ENCODE measurements at places on chromosomes 1 and 21.

- peaks cover 33% of the 10 kb centered on the region for H3K4me1 ChIP-seq
- peak; percentile 23 for DNase-seq
- peak overlapping the region; percentile 76 for H3K27ac ChIP-seq
- H3K27me3 ChIP-seq = no peaks in the 10 kb centered on the region
- peaks cover 2% of the 10 kb centered on the region for H3K36me3 ChIP-seq
Measured at GRCh38 chr1:174931214-174931613, 68.5 kb upstream of the CACYBP start.

GRCh38 chr1:156070548-156070947 is 9.6 kb downstream of the RAB25 start:
- H3K4me3 ChIP-seq = no peak overlapping the region
- no peaks in the 10 kb centered on the region for H3K27me3 ChIP-seq
- no peaks in the 10 kb centered on the region for H3K36me3 ChIP-seq
- no peak for DNase-seq
- H3K27ac ChIP-seq = no peak overlapping the region

- H3K4me3 ChIP-seq = peak overlapping the region; percentile 40
- H3K36me3 ChIP-seq = peaks cover 19% of the 10 kb centered on the region
- DNase-seq = peak; percentile 71
- H3K27ac ChIP-seq = peak overlapping the region; percentile 87
- H3K4me1 ChIP-seq = peaks cover 70% of the 10 kb centered on the region
Measured at GRCh38 chr1:156668801-156669637, 8.2 kb downstream of the NES start.

DNA sequence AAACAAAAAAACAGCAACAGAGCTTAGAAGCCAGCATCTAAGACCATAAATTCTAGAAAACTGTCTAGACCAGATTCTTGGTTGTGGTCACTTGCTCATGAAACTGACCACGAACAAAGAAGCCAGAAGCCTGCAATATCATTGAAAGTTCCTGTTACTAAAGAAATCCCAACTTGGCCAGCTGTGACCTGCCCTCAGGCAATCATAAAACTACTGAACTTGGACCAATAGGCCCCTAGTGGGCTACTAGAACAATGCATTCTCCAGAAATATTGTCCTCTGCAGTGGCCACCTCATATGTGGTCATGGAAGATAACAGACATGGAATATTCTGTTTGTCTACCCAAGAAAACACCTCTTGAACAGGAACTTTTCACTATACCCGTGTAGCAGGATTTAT is 87.7 kb downstream of the SPATA17 start:
- H3K27ac ChIP-seq = no peak overlapping the region
- H3K4me3 ChIP-seq = no peak overlapping the region
- no peak for DNase-seq
- no peaks in the 10 kb centered on the region for H3K4me1 ChIP-seq

DNA sequence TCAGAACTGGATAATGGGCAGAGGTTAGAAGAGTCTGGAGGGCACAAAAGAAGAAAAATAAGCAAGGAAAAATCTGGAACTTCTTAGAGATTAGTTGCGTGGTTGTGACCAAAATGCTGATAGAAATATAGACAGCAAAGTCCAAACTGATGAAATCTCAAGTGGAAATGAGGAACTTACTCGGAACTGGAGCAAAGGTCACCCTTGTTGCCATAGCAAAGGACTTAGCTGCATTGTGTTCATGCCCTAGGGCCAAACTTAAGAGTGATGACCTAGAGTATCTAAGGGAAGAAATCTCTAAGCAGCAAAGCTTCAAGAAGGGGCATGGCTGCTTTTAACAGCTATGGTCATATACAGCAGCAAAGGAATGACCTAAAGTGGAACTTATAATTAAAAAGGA is 180.0 kb downstream of the TTLL7 start:
- no peaks in the 10 kb centered on the region for H3K36me3 ChIP-seq
- H3K27me3 ChIP-seq = no peaks in the 10 kb centered on the region
- H3K4me1 ChIP-seq = no peaks in the 10 kb centered on the region
- H3K4me3 ChIP-seq = no peak overlapping the region

DNA sequence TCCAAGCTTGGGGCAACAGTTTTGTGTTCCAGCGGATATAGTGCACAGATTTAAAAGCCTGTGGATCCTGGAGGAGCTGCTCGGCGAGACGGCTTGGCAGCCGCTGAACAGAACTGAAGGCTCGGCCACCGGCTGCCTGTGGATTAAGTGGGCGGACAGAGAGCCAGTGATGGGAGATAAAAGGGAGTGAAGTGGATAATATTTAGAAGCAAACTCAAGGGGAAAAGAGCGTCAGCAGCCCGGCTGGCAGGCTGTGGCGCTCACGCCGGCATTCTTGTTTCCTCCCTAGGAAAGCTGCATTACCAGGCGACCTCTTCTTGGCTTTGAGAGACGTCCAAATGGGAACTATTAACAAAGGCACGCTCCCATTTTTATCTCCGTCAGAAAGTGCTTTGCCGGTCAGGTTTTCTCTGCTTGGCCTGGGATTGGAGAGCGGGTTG is 10.4 kb downstream of the TRABD2B start:
- H3K27ac ChIP-seq = no peak overlapping the region
- no peak overlapping the region for H3K4me3 ChIP-seq
- peaks cover 45% of the 10 kb centered on the region for H3K4me1 ChIP-seq
- 0 out of 2 replicates have a peak, but pooled peaks cover 3% of the 10 kb centered on the region for H3K36me3 ChIP-seq
- peak; percentile 32 for DNase-seq

DNA sequence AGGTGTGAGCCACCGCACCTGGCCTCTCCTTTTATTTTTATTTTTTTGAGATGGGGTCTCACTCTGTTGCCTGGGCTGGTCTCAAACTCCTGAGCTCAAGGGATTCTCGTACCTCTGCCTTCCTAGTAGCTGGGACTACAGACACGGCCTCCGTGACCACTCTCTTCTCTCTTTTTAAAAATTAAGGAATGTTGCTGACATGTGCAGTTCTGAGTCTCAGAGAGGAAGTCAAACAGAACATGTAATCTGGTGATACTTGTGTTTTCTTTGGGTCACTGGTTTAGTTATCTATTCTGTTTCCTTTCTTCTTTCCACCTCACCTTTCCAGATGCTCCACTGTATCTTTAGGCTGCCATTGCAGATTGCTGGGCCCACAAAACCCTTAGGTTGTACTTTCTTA is 2.7 kb downstream of the WDTC1 start:
- H3K4me1 ChIP-seq = peaks cover 9% of the 10 kb centered on the region
- H3K27me3 ChIP-seq = peaks cover 11% of the 10 kb centered on the region
- no peak for DNase-seq
- H3K27ac ChIP-seq = no peak overlapping the region
- H3K4me3 ChIP-seq = no peak overlapping the region

DNA sequence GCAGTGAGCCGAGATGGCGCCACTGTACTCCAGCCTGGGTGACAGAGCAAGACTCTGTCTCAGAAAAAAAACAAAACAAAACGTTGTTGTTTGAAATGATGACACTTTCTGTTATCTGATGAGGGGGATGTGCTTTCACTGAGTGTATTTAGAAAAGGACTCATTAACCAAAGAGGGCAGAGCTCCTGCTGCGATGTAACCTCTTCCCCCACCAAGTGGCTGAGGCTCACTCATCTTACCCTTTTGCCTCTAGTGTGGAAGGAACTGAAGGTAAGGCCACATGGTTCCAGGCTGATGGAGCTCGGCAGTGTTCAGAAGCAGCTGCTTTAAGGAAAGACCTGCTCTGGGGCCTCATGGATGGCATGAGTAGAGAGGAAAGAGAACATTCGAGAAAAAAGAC is 105.7 kb upstream of the RUNX1 start:
- H3K4me3 ChIP-seq = no peak overlapping the region
- no peak for DNase-seq
- no peak overlapping the region for H3K27ac ChIP-seq
- no peaks in the 10 kb centered on the region for H3K27me3 ChIP-seq
- no peaks in the 10 kb centered on the region for H3K4me1 ChIP-seq
- no peaks in the 10 kb centered on the region for H3K36me3 ChIP-seq

DNA sequence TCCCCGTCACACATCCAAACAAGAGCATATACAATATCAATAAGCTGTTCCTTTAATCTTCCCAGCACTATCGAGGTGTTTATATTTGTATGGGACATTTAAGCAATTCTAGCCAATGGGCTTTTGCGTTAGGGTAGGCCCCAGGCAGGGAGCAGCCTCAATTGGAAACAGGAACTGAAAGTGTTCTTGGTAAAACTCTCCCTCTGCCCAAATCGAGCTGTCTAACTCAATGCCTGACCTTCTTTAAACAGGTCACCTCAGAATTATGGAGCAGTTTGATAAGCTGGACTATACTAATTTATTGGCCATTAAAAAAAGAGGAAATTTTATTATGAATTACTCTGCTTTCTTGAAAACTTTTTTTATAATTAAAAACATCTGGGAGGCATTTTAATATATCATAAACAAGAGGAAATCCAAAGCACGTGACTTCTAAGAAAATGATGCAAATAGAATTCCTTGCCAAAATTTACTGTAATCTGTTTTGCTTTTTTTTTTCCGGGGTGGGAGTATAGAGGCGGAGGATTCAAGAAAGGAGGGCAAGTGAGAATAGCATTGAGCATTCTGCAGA is 498.1 kb downstream of the LMO4 start:
- no peaks in the 10 kb centered on the region for H3K27me3 ChIP-seq
- H3K4me3 ChIP-seq = no peak overlapping the region
- no peaks in the 10 kb centered on the region for H3K4me1 ChIP-seq

- no peak overlapping the region for H3K27ac ChIP-seq
- H3K4me3 ChIP-seq = no peak overlapping the region
- peaks cover 5% of the 10 kb centered on the region for H3K36me3 ChIP-seq
Measured at GRCh38 chr1:226912587-226913176, 27.4 kb upstream of the COQ8A start.

- H3K27ac ChIP-seq = no peak overlapping the region
- H3K27me3 ChIP-seq = peaks cover 11% of the 10 kb centered on the region
- peaks cover 39% of the 10 kb centered on the region for H3K4me1 ChIP-seq
- H3K4me3 ChIP-seq = no peak overlapping the region
- DNase-seq = no peak
Measured at GRCh38 chr1:44811234-44811633, 2.9 kb downstream of the BTBD19 start.

DNA sequence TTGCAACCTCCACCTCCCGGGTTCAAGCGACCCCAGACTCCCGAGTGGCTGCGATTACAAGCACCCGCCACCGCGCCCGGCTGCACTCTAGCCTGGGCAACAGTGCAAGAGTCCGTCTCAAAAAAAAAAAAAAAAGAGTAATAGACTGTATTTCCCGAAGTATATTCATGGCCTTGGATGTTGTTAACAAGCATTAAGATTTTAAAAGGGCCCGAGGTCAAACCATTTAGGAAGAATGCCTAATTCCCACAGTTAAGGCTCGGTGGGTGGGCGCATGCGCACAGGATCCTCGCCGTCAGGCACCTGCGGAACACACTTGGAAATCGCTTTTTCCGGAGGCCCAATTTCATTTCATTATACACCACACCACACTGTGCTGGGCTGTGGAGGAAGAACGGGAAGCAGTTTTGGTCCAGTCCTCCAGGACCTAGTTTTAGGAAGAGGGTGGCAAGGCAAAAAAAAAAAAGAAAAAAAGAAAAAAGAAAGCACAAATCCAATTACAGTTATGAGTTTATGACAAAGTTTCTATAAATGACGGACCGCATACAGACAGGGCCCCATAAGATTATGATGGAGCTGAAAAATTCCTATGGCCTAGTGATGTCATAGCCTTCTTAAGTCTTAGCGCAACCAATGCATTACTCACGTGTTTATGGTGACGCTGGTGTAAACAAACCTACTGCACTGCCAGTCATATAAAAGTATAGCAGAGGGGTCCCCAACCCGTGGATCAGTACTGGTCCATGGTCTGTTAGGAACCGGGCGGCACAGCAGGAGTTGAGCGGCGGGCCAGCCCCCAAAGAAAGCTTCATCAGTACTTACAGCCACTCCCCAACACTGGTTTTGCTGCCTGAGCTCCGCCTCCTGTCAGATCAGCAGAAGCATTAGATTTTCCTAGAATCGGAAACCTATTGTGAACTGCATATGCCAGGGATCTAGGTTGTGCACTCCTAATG is 38.2 kb downstream of the H3-3A start:
- peak overlapping the region; percentile 59 for H3K4me3 ChIP-seq
- peaks cover 25% of the 10 kb centered on the region for H3K4me1 ChIP-seq
- peak; percentile 73 for DNase-seq
- H3K36me3 ChIP-seq = no peaks in the 10 kb centered on the region
- peaks cover 9% of the 10 kb centered on the region for H3K27me3 ChIP-seq
- no peak overlapping the region for H3K27ac ChIP-seq

DNA sequence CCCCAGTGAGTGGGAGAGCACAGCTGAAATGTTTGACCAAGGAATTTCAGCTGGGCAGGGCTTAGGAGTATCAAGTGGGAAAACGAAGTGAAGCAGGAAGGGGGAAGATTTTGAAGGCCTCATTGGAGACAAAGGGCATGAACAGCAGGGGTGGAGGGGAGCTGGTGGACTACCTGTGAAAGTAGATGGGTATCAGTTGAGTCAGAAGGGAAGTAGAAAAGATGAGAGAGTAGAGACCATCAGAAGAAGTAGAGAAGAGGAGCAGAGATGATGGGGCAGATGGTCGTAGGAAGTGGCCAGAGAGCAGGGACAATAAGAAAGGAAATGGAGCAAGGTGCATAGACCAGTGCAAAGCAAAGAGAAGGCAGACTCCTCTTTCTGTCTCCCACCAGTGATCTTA is 189.0 kb upstream of the RUNX1 start:
- H3K4me3 ChIP-seq = no peak overlapping the region
- H3K27me3 ChIP-seq = no peaks in the 10 kb centered on the region
- DNase-seq = no peak
- H3K4me1 ChIP-seq = no peaks in the 10 kb centered on the region
- H3K27ac ChIP-seq = no peak overlapping the region

DNA sequence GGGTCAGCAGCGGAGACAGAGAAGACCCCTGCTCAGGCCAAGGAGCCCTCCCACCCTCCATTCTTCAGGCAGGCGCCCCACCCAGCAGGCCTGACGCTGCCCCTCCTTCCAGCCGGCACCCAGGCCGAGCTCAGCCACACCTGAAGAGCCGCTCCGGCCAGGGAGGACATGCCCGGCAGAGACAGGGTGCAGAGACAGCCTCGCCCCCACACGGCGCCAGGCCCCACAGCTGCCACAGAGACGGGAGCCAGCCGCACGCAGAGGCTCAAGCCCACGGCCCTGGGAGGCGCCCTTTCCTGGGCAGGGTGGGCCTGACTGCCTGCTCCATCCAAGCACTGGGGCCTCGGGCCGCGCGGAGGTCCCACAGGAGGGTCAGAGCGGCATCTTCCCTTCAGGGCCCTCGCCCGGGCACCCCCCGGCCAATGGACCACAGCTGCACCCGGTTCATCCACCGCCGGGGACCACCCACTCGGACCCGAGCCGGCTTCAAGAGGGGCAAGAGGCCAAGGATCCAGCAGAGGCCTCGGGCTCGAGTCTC is 5.2 kb downstream of the TTLL10 start:
- no peaks in the 10 kb centered on the region for H3K27me3 ChIP-seq
- H3K4me3 ChIP-seq = no peak overlapping the region
- H3K4me1 ChIP-seq = peaks cover 8% of the 10 kb centered on the region

- no peak overlapping the region for H3K4me3 ChIP-seq
- H3K36me3 ChIP-seq = peaks cover 31% of the 10 kb centered on the region
- no peaks in the 10 kb centered on the region for H3K27me3 ChIP-seq
Measured at GRCh38 chr1:15663925-15664324, 20.2 kb upstream of the PLEKHM2 start.

- H3K4me3 ChIP-seq = no peak overlapping the region
- no peak overlapping the region for H3K27ac ChIP-seq
- no peaks in the 10 kb centered on the region for H3K36me3 ChIP-seq
- DNase-seq = peak; percentile 11
- H3K27me3 ChIP-seq = no peaks in the 10 kb centered on the region
- H3K4me1 ChIP-seq = no peaks in the 10 kb centered on the region
Measured at GRCh38 chr1:210937846-210938245, 196.1 kb downstream of the KCNH1 start.

- no peaks in the 10 kb centered on the region for H3K27me3 ChIP-seq
- no peak for DNase-seq
- no peaks in the 10 kb centered on the region for H3K36me3 ChIP-seq
Measured at GRCh38 chr1:27561124-27561899, 42.6 kb downstream of the AHDC1 start.

- DNase-seq = no peak
- no peaks in the 10 kb centered on the region for H3K27me3 ChIP-seq
- no peaks in the 10 kb centered on the region for H3K36me3 ChIP-seq
- H3K4me1 ChIP-seq = no peaks in the 10 kb centered on the region
Measured at GRCh38 chr1:183048087-183049085, 25.2 kb downstream of the LAMC1 start.
